NCI-H510A treated with DMSO at 0.1 percent for 48 hours (cell line): ENCODE measurements at places on chromosomes 3 and 15.

GRCh38 chr15:91445695-91446228, 345.7 kb downstream of the SV2B start:
- no peak for DNase-seq

DNA sequence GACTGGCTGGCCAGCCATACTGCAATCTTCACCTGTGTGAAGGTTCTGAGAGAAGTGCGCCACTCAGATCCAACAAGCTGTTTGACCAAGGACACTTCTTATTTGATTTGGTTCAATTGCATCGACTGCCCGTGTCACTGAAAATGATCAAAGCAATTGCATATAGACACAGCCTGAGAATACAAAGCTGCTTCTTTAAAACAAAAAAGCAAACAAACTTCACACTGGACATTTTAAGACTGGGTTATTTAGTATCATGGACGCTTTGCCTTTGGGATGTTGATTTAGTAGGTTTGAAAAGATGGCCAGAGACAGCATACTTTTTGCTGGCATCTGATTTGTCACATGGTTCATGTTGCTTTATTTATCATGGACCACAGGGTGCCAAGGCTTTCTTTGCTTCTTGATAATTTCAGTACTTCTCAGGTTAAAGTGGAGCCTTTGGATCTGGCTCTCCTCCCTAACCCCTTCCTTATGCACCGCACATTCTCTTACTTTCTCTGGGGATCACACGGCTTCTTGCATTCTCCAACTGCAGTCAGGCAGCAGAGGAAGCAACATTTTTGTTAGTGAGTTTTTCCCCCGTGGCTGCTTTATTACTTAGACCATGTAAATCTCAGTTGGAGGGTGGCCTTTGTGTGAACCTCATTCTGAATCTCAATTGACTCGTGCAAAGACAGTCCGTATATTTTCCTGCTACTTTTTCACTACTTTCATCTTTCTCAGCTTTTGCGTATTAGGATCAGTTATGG, 151.0 kb downstream of the CD47 start:
- DNase-seq = peak; percentile 20

DNA sequence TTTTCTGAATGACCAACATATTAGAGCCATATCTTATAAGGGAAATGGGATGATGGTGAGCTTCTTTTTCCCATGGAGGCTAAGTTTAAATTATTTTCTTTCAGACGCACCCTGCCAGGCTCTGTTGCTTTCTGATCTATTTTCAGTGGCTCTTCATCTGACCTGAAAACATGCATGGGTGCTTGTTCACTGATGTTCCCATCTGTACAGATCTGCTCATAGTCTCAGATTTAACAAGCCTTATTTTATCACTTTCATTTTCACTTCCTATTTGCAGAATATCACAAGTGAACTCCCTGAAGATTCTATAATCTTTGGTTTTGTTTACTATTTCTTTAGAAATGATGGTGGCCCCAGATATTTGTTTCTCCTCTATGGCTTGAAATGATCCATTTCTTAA, 31.1 kb upstream of the SUCLG2 start:
- no peak for DNase-seq

DNA sequence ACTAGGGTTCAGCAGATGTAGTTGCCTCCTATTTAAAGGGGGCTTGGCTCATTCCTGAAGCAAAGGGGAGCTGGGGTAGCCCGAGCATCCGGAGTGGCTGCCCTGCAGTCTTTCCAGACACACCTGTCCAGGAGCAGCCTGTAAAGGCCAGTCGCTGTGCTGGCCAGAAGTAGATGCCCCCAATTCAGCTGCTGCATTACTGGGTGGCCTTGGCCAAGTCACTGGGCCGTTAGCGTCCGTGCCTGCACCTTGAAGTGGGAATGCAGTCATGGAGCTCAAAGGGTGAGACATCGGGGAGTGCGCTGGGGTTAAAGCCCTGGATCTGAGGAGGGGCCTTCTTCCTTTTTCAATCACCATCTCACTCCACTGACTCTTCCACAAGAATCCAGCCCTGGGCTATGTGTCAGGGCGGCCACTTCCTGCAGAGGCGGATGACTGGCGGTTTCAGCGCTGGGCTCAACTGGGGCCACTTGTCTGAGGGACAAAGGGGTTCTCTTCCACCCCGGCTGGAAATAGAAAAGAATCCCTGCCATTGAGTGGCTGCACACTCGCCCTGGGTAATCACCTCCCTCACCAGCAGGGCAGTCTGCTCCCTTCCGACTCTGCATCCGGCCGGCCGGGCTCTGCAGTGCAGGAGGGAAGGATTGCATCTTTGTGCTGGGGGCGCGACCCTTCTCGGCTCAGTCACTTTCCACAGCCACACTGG, 11.8 kb downstream of the ALDH1A3 start:
- no peak for DNase-seq

- peak; percentile 14 for DNase-seq
Observed at GRCh38 chr3:129577366-129577765, 29.1 kb downstream of the PLXND1 start.

- peak; percentile 44 for DNase-seq
Observed at GRCh38 chr3:190224863-190225692, 97.2 kb downstream of the CLDN1 start.

DNA sequence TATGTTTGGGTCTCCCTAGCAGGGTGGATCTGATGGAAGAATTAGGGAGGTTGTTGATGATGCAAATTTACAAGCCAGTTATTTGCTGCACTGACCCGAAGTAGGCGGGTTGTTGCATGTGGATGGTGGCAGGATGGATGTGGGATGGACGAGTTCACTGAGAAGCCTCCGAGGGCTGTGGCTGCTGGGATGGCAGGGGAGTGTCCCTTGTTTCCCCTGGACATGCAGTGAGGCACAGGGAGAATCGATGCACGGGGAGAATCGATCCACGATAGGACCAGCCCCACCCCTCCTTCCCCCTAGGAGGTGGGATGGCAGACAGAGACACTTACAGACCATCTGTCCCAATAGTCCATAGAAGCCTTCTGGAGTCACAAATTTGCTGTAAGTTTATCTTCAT, 31.0 kb upstream of the KLF13 start:
- DNase-seq = no peak

GRCh38 chr3:66259566-66260255, 38.9 kb downstream of the SLC25A26 start:
- DNase-seq = no peak

- DNase-seq = no peak
Observed at GRCh38 chr3:109806929-109807328, 469.6 kb upstream of the DPPA4 start.

GRCh38 chr3:113495035-113495434, 19.9 kb downstream of the SPICE1 start:
- peak; percentile 25 for DNase-seq
